ENCODE measurements at places on chromosomes 2 and 18.

- no peak for DNase-seq
These were observed 29.4 kb downstream of the GPD2 start for GRCh38 chr2:156465573-156465972.

DNA sequence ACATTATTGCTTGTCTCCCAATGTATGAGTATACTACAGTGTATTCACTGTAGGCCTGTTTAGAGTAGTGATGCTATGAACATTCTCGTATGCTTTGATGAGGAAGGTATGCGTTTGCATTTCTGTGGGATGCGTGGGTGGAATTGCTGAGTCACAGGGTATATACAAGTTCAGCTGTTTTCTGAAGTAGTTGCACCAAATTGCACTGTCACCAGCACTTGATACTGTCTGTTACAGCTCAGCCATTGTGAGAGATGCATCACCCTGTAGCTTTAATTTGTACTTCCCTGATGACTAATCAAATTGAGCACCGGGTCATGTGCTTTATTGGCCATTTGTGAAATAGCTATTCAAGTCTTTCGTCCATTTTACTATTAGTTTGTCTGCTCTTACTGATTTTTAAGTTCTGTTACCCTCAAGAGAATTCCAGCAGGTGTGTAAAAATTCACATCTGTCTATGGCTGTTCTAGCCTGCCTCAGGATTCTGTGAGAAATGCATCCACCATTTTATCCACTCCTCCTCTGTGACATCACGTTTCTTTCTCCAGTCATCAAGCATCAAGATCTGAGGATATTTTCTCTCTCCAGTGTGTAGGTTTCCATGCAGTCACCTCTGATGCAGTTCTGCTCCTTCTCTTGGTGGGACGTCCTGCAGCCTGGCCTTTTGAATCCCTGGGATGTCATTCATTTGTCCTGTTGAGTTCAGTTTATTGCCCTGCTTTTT is 72.5 kb downstream of the DGKD start:
- DNase-seq, result peak; percentile 87

- DNase-seq, result peak; percentile 41
These were observed 27.3 kb downstream of the GKN2 start for GRCh38 chr2:68925295-68925896.

DNA sequence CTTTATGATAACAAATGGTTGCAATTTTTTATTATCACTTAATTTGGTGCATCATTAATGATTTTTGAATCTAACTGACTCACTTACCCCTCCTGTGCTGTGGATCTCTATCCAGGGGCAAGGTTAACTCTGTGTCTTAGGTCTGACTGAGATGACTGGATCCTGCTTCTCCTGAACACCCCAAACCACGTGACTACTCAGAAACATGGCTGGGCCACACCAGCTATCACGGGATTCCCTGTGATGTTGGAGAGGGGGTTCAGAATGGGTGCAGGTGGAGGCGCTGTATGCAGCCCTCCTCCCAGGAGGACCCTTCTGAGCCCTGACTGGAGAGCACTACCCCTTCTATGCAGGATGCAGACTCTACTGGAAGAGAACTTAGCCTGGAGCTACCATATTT is 152.4 kb upstream of the CAPN13 start:
- DNase-seq, result no peak

GRCh38 chr18:31791817-31792579 is 31.3 kb upstream of the SLC25A52 start:
- no peak for DNase-seq

DNA sequence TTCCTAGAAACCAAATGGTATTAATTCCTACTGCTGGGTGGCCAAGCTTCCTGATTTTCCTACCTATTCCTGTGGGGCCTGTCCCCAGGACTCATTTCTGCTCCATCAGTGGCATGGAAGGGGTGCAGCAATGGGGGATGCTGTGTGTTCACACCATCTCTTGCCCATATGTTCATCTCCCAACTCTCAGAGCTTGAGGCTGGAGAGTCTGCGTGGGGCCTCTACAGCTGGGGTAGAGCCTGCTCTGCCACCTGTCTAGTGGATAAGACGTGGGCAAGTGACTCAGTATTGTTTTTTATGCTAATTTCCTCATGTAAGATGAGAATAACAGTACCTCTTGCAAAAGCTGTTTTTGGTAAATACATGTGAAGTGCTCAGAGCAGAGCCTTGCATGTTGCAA is 149.8 kb downstream of the ACTR3 start:
- no peak for DNase-seq
